Stimulated activated CD8-positive, alpha-beta memory T cell treated with anti-CD3 and anti-CD28 coated beads, Interleukin-15, amount 100 ng/mL, for 4 hours (primary cell): ENCODE measurements at places on chromosomes 16 and 17.

GRCh38 chr16:89364606-89365005, 125.8 kb downstream of the ANKRD11 start:
- no peak for DNase-seq

- DNase-seq, result no peak
Observed at GRCh38 chr16:48441863-48442279, 56.7 kb upstream of the SIAH1 start.

GRCh38 chr16:20899477-20900298, 470 bp downstream of the DCUN1D3 start:
- DNase-seq, result no peak

DNA sequence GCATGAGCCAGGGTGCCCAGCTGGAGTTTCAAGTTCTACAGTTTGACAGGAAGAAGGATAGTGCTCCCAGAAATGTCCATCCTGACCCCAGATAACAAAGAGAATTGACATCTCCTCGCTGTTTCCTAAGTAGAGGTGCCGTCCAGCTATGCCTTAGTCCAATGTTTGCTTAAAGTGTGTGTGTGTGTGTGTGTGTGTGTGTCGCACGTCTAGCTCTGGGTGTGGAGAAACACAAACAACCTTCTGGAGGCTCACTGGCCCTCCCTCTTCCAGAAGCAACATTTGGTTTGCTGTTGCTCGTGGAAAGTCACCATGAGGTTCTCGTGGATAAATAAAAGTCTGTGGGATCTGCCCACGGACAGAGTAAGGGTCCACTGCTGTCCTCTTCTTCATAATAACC, 22.1 kb downstream of the EMP2 start:
- no peak for DNase-seq

DNA sequence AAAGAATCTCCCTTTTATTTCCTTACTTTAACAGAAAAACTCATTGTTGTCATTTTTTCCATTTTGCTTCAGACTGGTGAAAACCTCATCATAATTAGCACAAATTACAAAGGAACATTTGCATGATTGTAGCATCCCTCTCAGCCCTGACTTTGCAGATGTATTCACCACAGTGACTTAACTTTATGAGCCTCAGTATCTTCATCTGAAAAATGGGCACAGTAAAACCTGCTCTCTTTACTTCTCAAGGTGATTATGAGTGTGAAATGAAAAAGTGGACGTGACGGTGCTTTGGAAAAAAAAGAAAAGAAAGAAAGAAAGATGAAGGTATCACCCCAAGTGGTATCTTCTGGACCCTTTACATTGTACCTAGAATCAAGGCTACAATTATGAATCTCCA, 193.4 kb upstream of the TOX3 start:
- DNase-seq, result no peak

DNA sequence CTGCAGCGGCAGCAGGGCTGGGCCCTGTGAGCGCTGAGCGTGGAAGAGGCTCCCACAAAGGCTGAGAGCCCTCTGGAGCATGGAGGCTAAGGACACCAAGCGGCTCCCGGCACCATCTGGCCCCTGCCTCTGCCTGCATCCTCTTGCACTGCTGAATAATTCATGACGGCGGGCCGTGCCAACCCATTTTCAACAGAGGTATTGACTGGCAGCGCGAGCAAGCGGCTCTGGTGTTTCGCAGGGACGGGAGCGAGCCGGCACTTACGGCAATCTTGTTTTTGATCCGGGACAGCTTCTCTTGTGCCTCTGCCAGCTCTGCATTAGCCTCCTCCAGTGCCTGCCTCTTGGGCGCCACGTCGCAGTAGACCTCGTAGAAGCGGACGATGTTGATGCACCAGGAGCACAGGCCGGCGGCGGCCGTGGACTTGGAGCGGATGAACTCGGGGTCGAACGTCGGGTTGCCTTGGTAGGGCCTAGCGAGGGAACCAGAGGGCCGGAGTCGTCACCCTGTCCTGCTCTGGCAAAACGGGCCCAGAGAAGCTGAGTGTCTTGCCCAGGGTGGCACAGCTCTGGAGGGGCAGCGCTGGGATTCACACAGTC, 80.4 kb downstream of the PGS1 start:
- DNase-seq, result no peak

- DNase-seq, result no peak
Observed at GRCh38 chr17:2181206-2181896, 122.2 kb downstream of the SMG6 start.

GRCh38 chr17:18381158-18381952, 3.8 kb downstream of the EVPLL start:
- no peak for DNase-seq

DNA sequence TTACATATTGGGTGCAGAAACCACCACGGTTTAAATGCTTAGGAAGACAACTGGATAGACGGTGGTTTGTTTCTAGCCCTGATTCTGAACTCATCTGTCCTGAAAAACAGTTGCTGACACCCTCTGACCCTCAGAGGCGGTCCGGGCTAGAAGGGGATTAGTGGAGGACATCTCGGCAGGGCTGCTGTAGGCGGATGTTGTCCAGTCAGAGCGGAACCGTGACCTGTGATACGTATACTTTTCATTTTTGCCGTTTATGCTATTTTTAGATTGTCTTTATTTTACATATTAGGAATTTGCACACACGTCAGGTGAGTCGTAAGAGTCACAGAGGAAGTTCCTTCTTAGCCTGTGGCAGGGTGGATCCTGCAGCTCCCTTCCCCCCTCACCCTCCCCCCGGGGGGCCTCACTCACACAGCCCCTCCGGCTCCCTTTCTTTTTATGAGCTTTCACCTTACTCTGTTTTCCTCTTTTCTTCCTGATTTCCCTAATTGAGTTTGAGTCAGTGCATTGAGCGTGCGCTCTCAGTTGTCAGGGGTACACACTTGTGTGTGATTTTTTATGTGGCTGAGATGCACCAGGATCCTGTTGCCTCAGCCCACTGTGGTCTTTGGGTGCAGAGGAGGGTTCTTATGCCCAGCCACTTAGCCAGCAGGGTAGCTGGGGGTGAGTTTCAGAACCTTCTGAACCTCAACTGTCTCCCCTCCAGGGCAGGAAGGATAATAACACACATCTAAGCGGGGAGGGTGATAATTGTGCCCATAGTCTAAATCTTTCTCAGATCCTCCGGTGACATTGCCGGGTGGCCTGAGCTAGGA, 211.1 kb upstream of the CHMP6 start:
- no peak for DNase-seq

- peak; percentile 53 for DNase-seq
Observed at GRCh38 chr17:29778956-29779811, 150.8 kb downstream of the SSH2 start.

DNA sequence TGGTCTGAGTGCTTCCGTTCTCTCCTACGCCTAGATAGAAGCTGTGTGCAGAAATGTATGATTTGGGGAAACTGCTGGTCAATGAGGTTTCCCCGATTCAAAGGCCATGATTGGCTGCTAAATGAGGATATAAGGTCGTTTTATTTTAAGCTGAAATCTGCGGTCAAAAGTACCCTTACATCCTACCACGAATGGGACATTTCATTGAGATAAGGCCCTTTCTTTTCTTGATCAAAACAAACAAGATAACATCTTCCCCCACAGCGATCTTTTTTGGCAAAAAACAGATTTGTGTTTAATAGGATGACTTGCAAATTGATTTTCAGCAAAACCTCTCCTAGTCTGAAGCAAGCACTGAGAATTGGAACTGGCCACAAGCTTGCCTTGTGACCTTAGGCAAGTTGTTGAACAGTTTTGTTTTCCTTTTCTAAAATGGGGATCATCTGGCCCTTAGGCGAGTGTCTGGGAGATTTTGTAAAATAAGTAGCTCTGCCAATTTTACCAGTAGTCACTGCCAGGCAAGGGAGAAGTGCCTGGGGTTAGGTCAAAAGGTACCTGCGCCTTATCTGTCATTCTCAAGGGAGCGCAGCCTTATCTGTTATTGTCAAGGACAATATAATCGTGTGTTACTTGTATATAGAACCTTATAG, 635 bp downstream of the SCPEP1 start:
- no peak for DNase-seq

- no peak for DNase-seq
Observed at GRCh38 chr16:48912360-48912759, 302.4 kb upstream of the N4BP1 start.
